H1 (cell line): ENCODE measurements at places on chromosomes 12 and 14. TPM values are rescaled to one million over a fixed set of nuclear protein-coding genes. Genes with fewer than 3 reads are reported as not detected.

DNA sequence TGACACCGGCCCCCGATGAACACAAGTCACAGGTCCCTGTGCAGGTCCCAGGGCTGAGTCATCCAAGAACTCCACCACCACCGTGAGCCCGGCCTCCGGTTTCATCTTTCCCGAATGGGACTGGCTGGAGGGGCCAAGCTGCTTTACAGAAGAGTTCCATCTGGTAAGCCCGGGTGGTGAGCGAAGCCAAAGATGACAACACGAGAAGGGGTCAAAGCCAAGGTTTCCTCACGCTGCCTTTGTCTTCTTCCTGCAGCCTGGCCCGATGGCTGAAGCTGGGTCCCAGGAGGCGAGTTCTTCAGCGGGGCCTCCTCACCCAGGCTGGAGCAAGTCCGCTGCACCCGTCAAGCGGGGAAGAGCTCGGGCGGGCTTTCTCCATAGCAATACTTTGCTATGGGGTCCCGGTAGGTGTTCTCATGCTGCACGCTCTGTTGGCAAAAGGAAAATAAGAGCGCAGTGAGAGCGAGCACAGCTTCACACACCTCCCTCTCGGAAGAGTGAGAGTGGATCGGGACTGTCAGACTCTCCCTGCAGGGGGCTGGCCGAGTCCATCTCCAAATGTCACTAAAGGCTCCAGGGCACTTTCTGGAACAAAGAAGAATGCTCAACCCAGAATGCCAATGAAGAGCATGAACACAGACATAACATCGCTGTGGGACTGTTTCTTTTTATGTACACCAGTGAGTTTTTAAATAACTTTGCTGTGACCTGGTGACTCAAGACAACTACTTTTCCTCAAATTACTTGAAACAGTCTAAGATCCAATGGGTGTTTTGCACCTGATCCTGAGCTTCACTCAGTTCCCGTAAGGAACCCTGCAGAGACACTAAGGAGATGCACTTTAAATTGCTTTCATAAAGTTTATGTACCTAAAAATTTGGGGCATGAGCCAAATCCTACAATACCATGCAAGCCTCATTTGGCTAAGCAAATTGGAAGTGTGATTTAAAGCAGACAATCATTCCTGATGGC lies 20.1 kb downstream of the SPRING1 start:
- peaks cover 43% of the 10 kb centered on the region for H3K36me3 ChIP-seq
- no peaks in the 10 kb centered on the region for H3K27me3 ChIP-seq
- H3K27ac ChIP-seq, result no peak overlapping the region
- H3K4me3 ChIP-seq, result no peak overlapping the region

IFI27 gene
- polyA plus RNA-seq, result 1.9 and 2.2 TPM in 2 replicates

GRIP1 gene
- polyA plus RNA-seq, result 4.5 and 5.2 TPM in 2 replicates

ITGB7 gene
- polyA plus RNA-seq, result 0.25 and 0.35 TPM in 2 replicates

TBC1D30 gene
- 2.8 TPM in 2 replicates for polyA plus RNA-seq

GRCh38 chr12:110807640-110808039 lies 39.1 kb upstream of the CCDC63 start:
- H3K4me1 ChIP-seq, result no peaks in the 10 kb centered on the region
- H3K27me3 ChIP-seq, result peaks cover 10% of the 10 kb centered on the region; the same call in 1 of the 2 replicates
- no peaks in the 10 kb centered on the region for H3K36me3 ChIP-seq
- no peak overlapping the region for H3K27ac ChIP-seq
- no peak for DNase-seq
- no peak overlapping the region for H3K4me3 ChIP-seq

GRCh38 chr14:34251662-34252061 lies 210.4 kb downstream of the SPTSSA start:
- no peaks in the 10 kb centered on the region for H3K36me3 ChIP-seq
- no peak overlapping the region for H3K27ac ChIP-seq
- H3K27me3 ChIP-seq, result no peaks in the 10 kb centered on the region
- H3K4me3 ChIP-seq, result no peak overlapping the region
- DNase-seq, result no peak
- H3K4me1 ChIP-seq, result no peaks in the 10 kb centered on the region

GRCh38 chr12:98639491-98639890 lies 5.1 kb downstream of the IKBIP start:
- H3K4me1 ChIP-seq, result no peaks in the 10 kb centered on the region
- H3K27ac ChIP-seq, result no peak overlapping the region

DNA sequence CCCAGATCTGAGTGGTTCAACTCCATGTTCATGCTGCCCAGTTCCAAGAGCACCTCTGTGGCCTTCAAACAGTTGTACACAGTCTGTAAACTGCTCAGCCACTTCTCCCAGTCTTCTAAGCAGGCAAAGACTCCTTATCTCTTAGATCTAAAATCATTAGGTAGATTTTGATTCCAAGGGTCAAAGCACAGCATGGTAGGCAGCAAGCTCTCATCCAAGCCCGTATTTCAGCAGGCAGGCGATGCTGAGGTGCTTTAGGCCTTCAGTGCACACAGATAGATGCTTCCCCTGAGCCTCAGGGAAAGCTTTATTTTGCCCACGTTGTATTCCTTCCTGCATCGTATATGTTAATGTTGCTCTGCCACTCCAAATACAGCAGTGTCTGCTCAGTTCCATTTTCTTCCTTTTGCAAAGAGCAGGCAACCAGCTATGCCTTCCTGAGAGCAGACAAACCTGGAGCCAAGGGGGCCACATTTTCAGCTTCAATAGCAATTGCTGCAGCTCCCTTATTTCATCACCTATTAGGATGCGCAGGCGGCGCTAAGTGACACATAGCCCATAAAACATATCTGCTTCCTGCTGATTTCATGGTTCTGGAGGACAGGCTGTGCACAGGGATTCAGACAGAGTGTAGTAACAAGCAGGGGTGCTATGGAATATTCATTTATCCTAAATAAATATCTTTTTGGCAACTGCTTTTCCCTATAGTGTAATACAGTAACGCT lies 67.5 kb downstream of the ETV6 start:
- peaks cover 12% of the 10 kb centered on the region for H3K4me1 ChIP-seq
- no peak overlapping the region for H3K4me3 ChIP-seq
- no peak overlapping the region for H3K27ac ChIP-seq
- no peaks in the 10 kb centered on the region for H3K27me3 ChIP-seq

- no peak overlapping the region for H3K27ac ChIP-seq
- no peak for DNase-seq
- H3K27me3 ChIP-seq, result no peaks in the 10 kb centered on the region
- no peak overlapping the region for H3K4me3 ChIP-seq
Measured at GRCh38 chr14:79660053-79660939, 551.0 kb downstream of the DIO2 start.

DNA sequence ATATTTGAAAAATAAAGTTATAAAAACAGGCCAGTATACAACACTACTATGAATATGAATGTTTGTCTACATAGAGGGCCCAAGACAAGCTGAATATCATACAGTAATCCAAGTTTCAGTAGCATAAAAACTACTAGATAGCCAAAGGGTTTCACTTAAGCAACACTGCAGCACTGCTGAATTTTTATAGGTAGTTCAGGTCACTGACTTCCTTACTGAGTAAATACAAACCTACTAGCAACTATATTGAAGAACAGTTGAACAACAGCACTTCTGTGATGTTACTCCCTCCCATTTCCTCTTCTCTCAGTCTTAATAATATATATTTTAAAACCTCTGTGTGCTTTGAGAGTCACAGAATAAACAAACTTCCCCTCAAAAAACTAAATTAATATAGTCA lies 42.7 kb downstream of the GTF2A1 start:
- no peak for DNase-seq
- H3K4me1 ChIP-seq, result no peaks in the 10 kb centered on the region
- H3K36me3 ChIP-seq, result peaks cover 11% of the 10 kb centered on the region
- H3K27ac ChIP-seq, result no peak overlapping the region

DNA sequence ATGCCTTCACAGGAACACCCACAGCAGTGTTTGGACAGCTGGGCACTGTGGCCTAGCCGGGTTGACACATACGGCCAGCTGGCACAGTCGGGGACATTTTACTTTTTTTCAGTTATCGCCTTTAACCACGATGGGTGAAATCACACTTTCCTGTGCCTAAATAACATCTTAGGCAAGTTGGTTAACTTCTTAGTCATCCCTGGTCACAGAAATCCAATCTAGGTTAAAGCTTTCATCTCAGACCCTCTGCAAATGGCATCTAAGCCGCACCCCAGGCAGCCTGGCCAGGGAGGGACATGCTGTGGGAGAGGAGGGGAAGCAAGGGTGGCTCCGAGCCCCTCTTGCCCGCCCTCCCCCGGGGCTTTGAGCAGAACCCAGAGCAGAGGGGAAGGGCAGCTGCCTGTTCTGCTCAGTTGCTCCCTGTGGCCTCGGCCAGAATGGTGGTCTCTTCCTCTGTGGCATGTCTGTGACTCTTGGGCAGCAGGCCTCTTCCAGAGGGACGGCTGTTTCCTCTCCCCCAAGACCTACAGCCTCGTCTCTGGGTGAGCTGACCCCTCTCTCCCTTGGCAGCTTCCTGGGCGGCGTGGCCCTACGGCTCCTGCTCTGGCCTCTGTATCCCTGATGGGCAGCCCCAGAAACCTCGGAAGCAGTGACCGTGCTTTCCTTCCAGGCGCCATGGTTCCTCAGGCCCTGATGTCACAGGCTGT lies 85.4 kb upstream of the DYNC1H1 start:
- DNase-seq, result no peak
- H3K36me3 ChIP-seq, result no peaks in the 10 kb centered on the region; the same call in 1 of the 2 replicates

SMIM41 gene
- 0.91 and 0.98 TPM in 2 replicates for polyA plus RNA-seq

DNA sequence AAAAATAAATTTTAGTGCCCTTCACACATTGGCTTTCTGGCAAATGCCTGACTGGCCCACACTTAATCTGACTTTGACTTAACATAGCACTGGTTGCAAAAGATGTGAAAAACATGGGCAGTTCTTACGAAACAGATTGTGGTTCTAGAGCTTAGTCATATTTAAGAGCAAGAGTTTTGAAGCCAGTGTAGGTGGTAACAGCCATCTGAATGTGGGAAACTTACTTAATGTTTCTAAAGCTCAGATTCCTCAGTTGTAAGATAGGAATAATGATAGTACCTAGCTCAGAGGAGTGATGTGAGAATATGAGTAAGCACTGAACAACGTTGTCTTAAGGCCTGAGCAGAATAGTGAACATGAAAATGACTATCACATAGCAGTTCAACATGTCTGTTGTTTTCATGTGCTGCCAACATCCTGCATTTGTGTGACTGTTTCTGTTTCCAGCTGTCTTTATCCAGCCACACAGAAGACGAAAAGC lies 262.7 kb downstream of the SYT1 start:
- H3K27me3 ChIP-seq, result no peaks in the 10 kb centered on the region
- no peak for DNase-seq
- no peak overlapping the region for H3K27ac ChIP-seq
- H3K4me3 ChIP-seq, result no peak overlapping the region
- H3K4me1 ChIP-seq, result no peaks in the 10 kb centered on the region
- H3K36me3 ChIP-seq, result no peaks in the 10 kb centered on the region

- H3K4me3 ChIP-seq, result no peak overlapping the region
- DNase-seq, result no peak
- no peaks in the 10 kb centered on the region for H3K36me3 ChIP-seq
- H3K27me3 ChIP-seq, result no peaks in the 10 kb centered on the region
- H3K4me1 ChIP-seq, result no peaks in the 10 kb centered on the region
Measured at GRCh38 chr14:64475585-64476273, 10.4 kb downstream of the AKAP5 start.

- no peaks in the 10 kb centered on the region for H3K36me3 ChIP-seq
- no peaks in the 10 kb centered on the region for H3K27me3 ChIP-seq
- H3K27ac ChIP-seq, result no peak overlapping the region
- DNase-seq, result no peak
Measured at GRCh38 chr14:46464341-46464740, 187.2 kb downstream of the RPL10L start.

VRTN gene
- polyA plus RNA-seq, result 133 and 189 TPM in 2 replicates

DNA sequence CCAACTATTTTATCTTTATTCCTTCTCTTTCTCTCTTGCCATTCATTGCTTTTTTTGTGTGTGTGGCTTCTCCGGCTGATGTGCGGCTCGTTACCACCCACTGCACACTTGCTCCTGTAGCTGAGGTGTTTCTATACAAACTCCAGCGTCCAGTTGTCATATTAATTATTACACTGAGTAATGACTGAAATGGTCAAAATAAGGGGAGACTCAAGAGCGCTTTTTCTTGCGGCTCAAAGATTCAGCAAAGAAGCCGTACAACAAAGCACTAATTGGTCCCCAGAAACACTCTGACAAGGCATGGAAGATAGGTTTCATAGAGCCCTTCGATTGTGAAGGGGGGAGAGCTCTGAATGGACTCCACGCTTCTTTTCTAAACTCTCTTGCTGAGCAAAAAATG lies 5.6 kb upstream of the ASCL1 start:
- DNase-seq, result no peak
- no peak overlapping the region for H3K27ac ChIP-seq
- H3K4me3 ChIP-seq, result no peak overlapping the region
- peaks cover 7% of the 10 kb centered on the region for H3K4me1 ChIP-seq
- peaks cover 4% of the 10 kb centered on the region; the same call in 1 of the 2 replicates for H3K36me3 ChIP-seq

GRCh38 chr12:52601671-52602070 lies 408 bp upstream of the KRT72 start:
- peak; percentile 31 for DNase-seq
- H3K4me3 ChIP-seq, result no peak overlapping the region
- H3K27ac ChIP-seq, result no peak overlapping the region

LHX5 gene
- 1.1 and 4.6 TPM in 2 replicates for polyA plus RNA-seq

- no peak overlapping the region for H3K27ac ChIP-seq
- no peaks in the 10 kb centered on the region for H3K27me3 ChIP-seq
- H3K4me3 ChIP-seq, result no peak overlapping the region
- H3K4me1 ChIP-seq, result no peaks in the 10 kb centered on the region
Measured at GRCh38 chr12:25045869-25046268, 97.0 kb upstream of the BCAT1 start.

OTX2 gene
- 145 and 155 TPM in 2 replicates for polyA plus RNA-seq

DNA sequence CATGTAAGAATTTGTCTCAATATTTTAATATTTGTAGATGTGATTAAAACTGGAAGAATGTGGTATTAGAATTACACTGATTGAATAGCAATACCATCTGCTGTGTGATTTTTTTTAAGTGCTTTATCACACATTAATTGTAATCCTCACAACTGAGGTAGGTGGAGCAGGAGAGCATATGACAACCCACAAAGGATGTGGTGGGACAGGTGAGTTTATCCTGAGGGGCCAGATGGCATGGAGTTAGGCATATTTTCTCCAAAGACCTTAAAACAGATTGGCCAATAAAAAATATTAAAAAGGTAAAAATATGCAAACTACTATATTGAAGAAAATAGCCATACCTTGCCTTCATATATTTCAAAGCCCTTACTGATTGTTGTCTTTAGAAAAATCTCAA lies 7.8 kb downstream of the LRRC10 start:
- no peak overlapping the region for H3K27ac ChIP-seq
- H3K27me3 ChIP-seq, result no peaks in the 10 kb centered on the region
- H3K4me1 ChIP-seq, result no peaks in the 10 kb centered on the region
- H3K4me3 ChIP-seq, result no peak overlapping the region
- peaks cover 40% of the 10 kb centered on the region for H3K36me3 ChIP-seq
- no peak for DNase-seq

DNA sequence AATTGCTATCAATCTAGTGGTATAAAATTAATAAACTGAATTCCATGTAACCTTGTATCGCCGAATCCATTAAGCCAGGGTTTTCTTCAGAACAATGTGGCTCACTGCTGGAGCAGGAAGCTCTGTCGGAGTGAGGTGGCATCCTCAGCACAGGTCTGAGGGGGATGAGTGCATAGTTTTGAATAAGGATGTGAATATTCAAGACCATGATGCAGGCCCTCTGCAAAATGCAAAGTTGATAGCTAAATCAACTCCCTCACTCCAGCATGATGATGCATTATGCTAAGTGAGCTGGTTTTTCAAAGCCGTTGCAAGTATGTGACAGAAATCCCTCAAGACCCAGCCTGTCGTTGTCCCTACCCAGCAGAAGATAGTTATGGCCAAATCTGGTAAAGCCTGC lies 53.0 kb downstream of the TRIM9 start:
- H3K4me3 ChIP-seq, result no peak overlapping the region
- H3K36me3 ChIP-seq, result no peaks in the 10 kb centered on the region
- H3K27ac ChIP-seq, result no peak overlapping the region
- no peaks in the 10 kb centered on the region for H3K27me3 ChIP-seq
- H3K4me1 ChIP-seq, result no peaks in the 10 kb centered on the region; the same call in 1 of the 2 replicates
